GM03348 (cell line): ENCODE measurements at places on chromosomes 3 and 15.
A peak's percentile ranks its signal among the peaks of the same experiment; 100 is the strongest.

- DNase-seq = no peak
Observed at GRCh38 chr3:193971966-193972365, 164.0 kb upstream of the HES1 start.

DNA sequence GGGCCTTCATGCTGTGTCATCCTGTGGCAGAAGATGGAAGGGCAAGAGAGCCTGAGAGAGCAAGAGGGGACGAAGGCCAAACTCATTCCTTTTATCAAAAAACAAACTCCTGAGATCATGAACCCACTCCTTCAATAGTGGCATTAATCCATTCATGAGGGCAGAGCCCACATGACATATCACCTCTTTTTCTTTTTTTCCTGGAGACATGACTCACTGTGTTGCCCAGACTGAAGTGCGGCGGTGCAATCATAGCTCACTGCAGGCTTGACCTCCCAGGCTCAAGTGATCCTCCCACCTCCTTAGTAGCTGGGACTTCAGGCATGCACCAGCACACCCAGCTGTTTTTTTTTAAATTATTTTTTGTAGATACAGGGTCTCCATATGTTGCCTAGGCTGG is 92.0 kb upstream of the RNU6-1 start:
- no peak for DNase-seq

DNA sequence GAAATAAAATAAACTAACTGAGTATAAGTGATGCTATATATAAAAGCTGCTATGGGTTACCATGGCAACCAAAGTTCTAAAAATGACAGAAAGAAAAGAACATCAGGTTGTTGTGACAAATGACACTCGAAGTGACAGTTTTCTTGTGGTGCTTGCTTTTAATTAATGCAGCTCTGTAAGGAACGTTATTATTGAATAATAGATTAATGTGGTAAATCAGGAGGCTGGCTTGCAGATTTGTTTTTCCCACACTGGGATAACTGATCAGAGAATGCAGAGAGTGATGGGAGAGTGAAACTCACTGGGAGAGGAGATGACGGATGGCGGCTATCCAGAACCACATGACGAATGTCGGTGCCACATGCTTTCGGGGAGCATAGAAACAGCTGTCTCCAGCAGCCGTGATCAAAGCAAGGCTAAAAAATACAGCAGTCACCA is 207.0 kb upstream of the ATP10A start:
- DNase-seq = no peak

DNA sequence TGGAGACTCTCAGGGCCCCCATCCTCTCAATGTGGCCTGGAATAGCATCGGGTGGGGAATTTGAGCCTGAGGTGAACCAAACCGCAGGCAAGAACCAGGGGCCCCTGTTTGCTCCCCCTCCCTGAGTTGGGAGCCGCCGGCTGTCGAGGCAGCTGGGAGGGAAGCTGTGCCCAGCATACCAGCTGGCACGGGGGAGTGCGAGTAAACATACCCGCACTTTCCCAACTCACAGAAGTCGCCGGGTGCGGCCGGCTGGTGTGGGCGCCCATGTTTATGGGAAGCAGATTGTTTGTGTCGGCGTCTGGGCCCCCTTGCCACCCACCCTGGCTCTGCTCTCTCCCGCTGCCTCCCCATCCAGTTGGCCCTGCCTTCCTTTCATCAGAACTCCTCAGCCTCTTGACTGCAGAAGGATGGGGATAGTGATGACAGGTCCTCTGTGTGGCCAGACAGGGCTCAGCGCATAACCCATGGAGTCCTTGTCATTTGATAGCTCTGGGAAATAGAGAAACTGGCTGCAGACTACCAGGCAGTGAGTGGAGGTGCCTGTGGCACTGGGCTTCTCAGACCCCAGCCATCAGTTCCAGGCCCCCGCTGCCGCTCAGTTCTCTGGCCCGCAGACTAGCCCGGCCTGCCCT is 60.4 kb downstream of the CACNA2D2 start:
- no peak for DNase-seq

- no peak for DNase-seq
Observed at GRCh38 chr3:146517684-146518435, 26.5 kb downstream of the PLSCR1 start.

GRCh38 chr3:194781617-194782016 is 95.9 kb downstream of the FAM43A start:
- DNase-seq = no peak

DNA sequence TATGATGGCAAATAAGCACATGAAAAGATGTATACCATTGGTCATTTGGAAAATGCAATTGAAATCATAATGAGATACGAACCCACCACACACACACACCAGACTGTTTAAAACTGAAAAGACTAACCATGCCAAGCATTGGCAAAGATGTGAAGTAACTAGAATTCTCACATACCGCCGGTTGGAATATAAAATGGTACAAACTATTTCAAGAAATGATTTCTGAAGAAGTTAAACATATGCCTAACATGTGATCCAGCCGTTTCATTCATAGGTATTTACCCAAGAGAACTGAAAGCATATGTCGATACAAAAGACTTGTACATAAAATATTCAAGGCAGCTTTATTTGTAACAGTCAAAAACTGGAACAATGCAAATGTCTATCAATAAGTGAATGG is 28.9 kb downstream of the HES1 start:
- no peak for DNase-seq

DNA sequence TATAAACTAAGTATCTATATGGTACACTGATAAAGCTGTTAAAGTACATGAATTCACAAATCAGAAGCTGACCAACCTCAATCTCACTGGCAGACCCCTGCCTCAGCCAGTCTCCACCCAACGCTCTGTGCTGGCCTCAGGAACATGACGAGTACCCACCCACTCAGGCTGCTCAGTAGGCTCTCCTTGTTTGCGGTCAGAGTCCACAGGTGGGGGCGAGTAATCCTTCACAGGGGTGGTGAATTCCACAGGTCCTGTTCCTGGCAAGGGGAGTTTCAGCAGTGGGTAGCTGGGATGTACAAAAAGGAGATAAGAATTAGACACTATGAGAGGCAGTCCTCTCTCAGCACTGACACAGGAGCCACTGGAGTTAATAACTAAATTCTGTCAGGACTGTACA is 40.9 kb downstream of the SCAP start:
- DNase-seq = no peak

DNA sequence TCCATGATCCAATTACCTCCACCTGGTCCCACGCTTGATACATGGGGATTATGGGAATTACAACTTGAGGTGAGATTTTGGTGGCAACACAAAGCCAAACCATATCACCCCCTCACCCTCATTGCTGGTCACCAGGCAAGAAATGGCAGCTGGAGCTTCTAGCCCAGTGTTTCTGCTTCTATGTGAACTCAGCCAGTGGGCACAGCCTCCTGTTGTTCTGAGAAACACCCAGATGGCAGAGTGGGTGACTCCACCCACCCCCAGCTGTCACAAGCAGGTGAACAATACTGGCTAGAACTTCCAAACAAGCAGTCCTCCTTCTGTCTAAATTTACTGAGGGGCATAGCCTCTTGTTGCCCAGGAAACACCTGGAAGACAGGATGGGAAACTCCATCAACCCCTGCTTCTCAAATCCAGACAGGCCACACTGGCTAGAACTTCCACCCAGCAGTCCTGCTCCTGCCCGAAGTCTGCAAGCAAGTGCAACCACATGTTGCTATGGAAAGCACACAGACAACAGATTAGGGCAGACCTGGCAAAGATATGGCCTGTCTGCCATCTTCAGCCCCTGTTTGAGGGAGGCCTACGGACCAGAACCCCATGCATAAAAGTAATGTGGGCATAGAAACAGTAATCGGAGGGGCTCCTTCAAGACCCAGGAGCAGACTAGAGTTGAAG is 114.1 kb downstream of the DTWD1 start:
- DNase-seq = no peak

DNA sequence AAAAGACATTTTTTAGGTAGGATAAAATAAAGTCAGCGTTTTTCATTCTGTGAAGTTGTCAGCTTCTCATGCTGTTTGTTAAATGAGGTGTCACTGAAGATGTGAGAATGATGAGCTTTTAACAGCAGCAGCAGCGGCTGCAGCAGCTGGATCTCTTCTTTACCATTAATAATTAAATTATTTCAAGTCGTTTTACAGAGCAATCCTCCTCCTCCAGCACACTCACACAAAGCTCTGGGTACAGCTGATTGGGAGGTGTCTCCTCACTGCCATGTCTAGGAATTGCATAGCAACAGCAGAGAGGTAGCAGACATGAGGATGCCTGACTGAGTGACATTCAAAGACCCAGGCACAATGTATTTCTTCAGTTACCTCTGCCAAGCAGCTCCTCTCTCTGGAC is 46.7 kb upstream of the PLAAT1 start:
- DNase-seq = no peak

- peak; percentile 55 for DNase-seq
Observed at GRCh38 chr15:23690450-23690852, 3.3 kb upstream of the NDN start.

GRCh38 chr15:51758645-51759044 is 7.2 kb downstream of the TMOD2 start:
- peak; percentile 57 for DNase-seq

DNA sequence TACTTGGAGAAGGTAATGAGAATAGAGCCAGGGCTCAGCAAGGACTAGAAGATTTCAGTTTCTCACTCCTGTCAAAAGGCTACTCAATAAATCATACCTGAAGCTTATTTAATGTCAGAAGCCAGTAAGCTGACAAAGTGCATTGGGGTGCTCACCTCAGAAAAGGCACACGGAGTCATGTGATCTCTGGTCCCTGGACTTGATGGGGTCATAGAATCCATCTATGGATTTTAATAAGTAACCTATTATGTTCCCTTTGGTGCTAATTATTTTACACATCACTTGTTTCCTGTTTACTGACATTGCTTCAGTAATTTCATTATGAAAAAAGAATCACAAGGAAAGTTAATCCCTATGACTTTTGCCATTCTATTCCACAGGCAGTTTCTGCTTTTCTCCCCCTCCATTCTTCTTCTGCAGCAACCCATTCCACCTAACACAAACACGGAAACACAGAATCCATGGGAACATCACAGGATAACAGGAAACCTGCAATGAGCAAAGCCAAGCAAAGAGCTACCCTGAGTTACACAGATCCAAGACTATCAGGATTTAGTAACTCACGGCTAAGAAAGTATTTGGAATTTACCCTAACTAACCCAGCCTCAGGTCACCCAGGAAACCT is 159.6 kb downstream of the MEIS2 start:
- DNase-seq = no peak

- no peak for DNase-seq
Observed at GRCh38 chr15:95368191-95368590, 962.3 kb upstream of the NR2F2 start.

DNA sequence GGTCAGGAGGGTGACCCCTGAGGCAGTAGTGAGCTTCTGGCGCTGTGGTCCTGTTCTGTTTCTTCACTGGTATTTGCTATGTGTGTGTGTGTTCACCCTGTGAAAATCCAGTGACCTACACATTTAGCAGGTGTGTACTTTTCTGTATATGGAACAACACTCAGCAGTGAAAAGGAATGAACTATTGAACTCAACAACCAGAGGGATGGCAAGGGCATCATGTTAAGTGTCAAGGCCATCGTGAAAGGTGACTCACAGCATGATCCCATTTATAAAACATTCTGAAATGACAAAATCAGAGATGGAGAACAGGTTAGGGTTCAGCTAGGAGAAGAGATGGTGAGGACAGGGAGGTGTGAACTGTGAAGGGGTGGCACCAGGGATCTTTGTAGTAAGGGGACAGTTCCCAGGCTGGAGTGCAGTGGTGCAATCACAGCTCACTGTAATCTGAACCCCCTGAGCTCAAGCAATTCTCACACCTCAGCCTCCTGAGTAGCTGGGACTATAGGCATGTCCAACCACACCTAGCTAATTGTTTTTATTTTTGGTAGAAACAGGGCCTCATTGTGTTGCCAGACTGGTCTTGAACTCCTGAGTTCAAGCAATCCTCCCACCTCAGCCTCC is 10.0 kb upstream of the RAB43 start:
- DNase-seq = no peak

- DNase-seq = no peak
Observed at GRCh38 chr15:98791046-98791701, 142.8 kb downstream of the IGF1R start.

DNA sequence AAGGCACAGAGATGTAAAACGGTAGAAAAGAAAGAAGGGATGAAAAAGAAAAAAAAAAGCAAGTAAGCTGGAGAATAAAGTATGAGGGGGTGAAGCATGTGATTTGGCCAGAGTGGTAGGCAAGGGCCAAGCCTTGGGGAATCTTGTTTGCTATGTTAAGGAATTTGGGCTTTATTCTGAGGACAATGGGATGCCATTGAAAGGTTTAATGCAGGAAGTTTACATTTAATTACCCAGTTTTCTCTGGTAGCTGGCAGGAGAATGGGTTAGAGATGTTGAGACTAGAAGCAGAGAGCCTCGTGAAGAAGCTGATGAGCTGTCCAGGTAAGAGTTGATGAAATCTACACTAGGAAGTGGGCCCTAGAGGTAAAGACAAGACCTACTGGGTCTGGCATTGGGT is 455.9 kb downstream of the PDCD6IP start:
- DNase-seq = no peak

GRCh38 chr15:64542091-64542490 is 81.7 kb downstream of the ZNF609 start:
- no peak for DNase-seq

GRCh38 chr3:103873021-103873420 is 1438.2 kb downstream of the ZPLD1 start:
- DNase-seq = no peak

DNA sequence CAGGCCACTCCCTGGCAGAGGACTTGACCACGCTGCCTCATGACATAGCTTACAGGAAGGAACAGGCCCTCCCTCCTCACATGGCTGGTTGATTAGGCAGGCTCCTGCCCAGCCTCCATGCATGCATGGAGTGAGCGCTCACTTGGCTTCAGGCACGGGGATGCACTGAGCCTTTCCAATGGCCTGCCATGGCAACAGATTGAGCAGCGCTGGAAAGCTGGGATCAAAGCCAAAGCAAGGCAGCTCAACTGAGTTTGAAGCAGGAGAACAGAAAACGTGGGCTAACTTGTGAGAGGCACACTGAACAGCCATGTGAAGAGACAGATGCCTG is 5.9 kb upstream of the GRAMD2A start:
- DNase-seq = peak; percentile 82

- no peak for DNase-seq
Observed at GRCh38 chr3:14425581-14426304, 23.3 kb downstream of the SLC6A6 start.
